ENCODE measurements at places on chromosomes 7 and 10.
A peak's percentile ranks its signal among the peaks of the same experiment; 100 is the strongest.

DNA sequence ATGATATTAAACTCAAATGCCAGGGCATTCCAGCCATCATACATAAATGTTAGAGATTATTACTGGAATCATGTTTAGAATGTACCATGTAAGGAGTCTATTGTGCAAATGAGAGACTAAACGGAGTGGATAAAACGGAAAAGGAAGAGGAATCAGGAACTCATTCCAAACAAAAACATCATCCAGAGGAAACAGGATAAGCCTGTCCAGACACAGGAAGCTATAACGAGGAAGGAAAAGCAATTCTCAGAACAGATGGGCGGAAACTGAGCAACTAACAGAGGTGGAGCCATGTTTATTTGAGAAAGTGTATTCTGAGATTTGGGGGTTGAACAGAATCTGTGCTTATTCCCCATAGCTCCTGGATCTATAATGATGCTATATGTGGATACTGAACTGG lies 52.3 kb upstream of the TRIM24 start:
- DNase-seq, result no peak

GRCh38 chr10:123614888-123615287 lies 51.3 kb upstream of the GPR26 start:
- DNase-seq, result no peak

GRCh38 chr7:28815928-28816373 lies 142.2 kb downstream of the TRIL start:
- DNase-seq, result no peak

- DNase-seq, result peak; percentile 11
Measured at GRCh38 chr10:13347043-13347499, 1.0 kb downstream of the SEPHS1 start.

- no peak for DNase-seq
Measured at GRCh38 chr7:129650056-129650758, 38.7 kb downstream of the NRF1 start.

DNA sequence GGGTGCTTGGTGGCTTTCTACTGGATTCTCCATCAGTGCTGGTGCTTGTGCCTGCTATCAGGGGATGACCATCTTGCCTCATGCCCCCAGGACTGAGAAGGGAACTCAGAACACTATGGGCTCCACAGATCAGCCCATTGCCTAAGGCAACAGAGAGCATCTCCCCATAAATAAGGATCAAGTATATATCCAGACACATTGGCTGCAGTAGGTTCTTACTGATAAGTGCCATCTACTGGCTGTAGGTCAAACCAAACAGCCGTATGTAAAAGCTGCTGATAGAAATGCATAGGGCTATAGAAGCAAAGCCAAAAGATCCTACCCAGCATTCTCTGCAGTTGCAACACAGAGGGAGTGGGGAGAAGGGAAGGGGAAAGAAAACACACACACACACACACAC lies 153.7 kb downstream of the CDK14 start:
- DNase-seq, result peak; percentile 50

DNA sequence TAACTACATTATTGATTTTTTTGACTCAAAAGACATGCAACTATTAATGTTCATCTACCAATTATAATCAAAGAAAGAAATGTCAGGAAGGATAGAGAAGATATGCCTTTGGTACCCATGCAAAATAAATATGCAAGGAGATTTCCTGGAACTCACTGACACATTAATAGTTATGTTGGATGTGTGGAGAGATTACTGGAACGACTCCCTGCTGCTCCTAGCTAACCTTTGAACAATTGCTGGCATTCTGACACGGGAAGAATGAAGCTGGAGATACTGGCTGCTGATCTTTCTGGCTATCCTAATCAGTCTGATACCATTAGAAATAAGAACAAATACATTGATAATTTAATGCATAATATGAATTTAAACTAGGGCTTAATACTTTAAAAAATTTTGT lies 507.9 kb upstream of the NRG3 start:
- DNase-seq, result no peak

GRCh38 chr7:949021-949934 lies 5.2 kb downstream of the ADAP1 start:
- DNase-seq, result no peak

- DNase-seq, result peak; percentile 85
Measured at GRCh38 chr7:3955751-3956696, 655.0 kb downstream of the SDK1 start.

- DNase-seq, result no peak
Measured at GRCh38 chr10:77798940-77799339, 127.6 kb downstream of the DLG5 start.

DNA sequence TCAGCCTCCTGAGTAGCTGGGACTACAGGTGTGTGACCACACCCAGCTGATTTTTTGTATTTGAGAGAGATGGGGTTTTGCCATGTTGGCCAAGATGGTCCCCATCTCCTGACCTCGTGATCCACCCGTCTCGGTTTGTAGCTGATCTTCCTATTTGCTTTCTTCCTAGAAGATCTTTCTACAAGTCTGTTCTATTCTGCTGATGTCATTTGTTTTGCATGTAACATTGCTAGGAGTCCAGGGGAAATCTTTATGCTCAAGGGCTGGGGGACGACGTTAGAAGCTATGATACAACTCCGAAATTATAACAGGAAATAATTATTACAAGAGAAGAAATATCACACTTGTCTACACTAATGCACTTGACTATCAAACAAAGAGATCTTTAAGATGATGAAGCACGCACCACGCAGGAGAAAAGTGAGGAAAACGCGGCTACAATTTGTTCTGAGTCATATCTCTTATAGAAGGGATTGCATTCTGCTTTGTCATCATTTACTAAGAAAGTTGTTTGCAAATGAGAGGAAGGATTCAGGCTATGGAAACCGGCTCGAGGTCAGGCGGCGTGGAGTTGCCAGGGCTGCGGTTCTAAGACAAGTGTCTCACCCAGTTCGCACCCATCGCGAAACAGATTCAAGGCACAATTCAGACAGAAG lies 103.0 kb upstream of the CARD11 start:
- no peak for DNase-seq

- no peak for DNase-seq
Measured at GRCh38 chr7:68304536-68304935, 1293.7 kb upstream of the AUTS2 start.
